NCI-H345 (cell line): ENCODE measurements at places on chromosomes 1 and 21.

- DNase-seq = no peak
These were observed 61.3 kb downstream of the PTBP2 start for GRCh38 chr1:96782856-96783255.

DNA sequence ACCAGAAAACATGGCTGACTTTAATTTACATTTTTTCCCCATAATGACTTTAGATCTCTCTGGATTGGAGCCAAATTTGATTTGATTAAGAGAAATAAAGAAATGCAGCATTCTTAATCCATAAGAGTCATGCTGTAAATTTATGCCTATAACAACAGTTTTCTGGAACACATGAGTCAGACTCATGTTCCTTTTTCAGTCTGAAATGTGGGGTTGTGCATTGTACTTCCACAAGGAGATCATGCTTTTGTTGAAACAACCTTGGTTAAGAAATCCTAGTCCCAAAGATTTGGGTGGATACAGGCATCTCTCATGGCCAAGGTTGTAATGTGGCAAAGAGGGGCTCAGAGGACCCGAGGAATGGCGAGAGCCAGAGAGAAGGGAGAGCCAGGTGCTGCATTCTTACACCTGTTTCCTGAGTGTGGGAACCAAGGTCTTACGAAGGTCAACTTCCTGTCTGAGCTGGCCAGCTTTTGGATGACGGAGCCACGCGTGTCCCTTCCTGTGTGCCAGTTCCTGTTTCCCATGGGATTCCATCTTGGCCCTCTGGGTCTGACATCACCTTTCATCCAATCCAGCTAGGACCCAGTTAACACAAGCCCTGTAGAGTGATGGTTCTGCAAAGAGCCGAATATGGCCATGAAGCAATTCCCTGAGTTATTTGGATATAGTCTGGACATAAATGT lies 23.1 kb downstream of the CLDN14 start:
- DNase-seq = no peak

GRCh38 chr1:12464045-12464461 lies 154.0 kb downstream of the DHRS3 start:
- DNase-seq = no peak

DNA sequence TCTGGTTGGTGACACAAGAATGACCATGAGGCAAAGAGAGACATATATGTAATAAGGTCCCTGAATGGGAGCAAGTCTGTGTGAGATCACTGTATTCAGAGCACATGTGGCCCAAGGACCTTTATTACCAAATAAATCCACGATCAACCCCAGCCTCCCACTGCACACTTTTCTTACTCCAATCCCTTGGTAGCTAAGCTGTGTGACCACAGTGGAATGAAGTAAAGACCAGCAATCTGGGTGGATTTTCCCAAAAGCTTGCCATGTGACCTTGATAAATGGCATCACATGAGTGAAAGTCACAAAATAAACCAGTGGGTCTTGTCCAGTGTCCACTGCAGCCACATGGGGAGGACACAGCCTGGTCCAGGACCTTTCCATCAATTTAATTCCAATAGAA lies 36.7 kb upstream of the TLR5 start:
- DNase-seq = no peak

DNA sequence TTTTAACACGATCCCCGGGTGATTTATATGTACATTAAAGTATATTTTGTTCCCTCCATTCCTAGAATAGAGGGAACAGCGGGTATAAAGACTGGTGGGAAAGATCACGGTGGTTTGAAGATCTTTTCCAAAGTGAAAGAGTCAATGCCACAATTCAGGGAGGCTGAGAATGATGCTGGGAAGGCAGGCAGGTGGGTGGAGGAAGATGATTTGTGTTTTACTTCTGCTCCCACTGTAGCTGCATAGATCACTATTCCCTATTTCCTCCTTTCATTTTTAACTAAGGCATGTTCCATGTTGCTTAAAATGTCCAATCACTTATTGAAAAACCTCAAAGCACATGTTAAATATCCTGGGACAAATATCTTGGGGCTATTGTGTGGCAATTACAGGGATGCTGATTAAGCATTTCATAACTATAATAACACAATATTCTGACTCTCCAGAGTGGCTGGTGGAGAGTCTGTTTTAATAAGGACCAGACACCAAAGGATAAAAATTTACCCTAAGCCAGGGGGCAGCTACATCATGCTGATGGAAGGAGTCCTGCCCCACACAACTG lies 8.4 kb upstream of the LYST start:
- no peak for DNase-seq

DNA sequence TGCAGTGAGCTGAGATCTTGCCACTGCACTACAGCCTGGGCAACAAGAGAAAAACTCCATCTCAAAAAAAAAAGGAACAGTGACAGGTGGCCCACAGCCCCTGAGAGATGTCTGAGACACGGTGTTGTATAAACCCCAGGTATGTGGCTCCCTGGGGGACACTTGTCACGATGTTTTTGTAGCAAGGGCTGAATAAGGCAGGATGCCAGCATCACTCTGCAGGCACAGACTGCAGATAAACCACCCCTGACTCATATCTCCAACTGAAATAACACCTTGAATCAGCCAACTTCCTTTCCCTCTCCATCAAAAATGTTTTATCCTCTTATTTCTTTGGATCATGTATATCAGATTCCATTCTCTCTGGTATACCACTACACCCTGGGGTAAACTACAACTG lies 52.5 kb downstream of the NMNAT2 start:
- peak; percentile 36 for DNase-seq

DNA sequence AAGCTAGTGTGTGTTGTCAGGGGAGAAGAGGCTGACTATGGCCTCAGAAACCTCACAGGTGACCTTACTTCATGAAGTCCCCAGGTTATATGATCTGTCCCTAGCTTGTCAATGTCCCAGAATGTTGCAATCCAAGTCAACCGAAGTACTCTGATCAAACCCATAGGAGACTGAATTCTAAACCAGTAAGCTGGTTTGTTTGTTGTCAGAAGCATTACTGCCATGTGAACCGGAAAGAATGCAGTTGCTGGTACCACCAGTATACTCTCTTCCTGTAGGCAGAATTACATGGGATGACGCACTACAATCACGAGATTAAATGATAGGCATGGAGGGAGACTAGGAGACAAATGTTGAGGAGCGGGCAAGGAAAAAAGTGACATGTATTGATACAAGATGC lies 26.1 kb upstream of the MAN1A2 start:
- no peak for DNase-seq

DNA sequence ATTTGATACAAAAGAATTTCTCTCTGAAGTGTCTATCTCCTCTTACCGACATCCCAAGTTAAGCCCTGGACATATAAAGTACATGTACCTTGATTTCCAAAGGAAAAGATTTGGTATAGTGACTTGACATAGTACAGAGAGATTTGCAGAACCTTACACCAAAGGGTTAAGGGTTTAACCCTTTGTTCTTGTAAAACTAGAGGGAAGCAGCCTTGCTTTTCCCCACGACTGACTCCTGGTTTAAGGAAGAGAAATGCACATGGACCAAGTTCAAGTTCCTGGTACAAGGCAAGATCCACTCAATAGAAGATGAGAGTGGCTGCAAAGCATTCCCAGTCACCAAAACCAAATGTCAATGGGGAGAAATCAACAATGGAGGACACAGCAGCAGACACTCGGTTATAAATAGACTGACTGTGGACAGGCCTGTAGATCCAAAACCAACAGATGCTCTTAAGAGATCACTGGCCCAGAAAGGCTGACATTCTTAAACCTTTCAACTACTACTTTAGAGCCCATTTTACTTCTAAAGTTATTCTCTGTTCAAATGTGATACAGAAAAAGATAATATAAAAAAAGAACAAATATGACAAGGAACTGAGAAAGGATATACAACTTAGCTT lies 69.4 kb downstream of the PUM1 start:
- DNase-seq = no peak

DNA sequence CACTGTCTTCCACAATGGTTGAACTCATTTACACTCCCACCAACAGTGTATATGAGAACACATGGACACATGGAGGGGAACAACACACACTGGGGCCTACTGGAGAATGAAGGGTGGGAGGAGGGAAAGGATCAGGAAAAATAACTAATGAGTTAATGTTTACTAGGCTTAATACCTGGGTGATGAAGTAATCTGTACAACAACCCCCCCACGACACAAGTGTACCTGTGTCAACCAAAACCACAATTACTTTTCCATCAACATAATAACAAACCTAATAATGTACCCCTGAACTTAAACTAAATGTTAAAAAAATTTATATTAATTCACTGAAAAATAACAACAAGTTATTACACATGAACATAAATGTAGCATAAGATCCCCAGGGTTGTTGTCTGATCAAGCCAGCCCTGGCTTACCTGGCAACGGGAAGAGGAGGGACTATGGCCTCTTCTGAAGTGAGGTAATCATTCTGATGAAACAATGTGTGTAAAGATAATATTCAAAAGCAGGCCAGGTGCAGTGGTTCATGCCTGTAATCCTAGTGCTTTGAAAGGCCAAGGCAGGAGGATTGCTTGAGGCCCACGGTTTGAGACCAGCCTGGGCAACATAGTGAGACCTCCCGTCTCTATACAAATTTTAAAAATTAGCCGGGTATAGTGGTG lies 40.8 kb upstream of the HEATR1 start:
- DNase-seq = no peak

GRCh38 chr1:36805979-36806640 lies 228.2 kb downstream of the GRIK3 start:
- DNase-seq = no peak

DNA sequence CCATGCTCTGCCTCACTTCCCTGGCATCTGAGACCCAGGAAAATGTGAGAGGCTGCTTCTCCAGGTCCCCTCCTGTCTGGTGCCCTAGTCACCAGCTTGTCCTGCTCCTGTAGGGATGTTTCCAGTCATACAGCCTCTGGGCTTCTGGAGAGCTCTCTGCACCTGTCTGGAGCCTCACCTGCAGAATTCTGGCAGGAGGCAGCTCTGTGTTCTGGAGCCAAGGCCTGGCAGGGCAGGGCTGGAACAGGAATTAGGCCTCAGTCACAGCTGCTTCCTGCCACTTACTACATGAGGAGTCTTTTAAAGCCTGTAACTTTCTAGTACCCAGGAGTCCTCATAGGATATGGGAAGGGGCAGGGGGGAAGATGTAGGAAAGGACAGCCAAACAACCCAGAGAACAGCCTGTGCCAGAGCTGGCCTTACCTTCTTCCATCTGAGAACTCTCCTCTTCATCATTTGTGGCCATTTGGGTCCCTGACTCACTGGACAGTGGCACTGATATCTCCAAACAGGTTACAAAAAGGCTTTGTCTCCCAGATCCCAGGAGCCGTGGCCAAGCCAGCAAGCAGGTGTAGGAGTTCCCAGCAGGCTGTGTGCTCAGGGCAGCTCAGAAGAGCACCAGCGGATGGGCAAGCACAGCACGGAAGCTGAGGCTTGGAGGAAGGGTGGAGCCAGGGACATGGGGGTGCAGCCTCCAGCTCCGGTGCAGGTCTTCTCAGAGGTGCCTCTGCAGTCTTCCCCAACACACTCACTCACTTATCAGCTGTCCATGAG lies 31.4 kb upstream of the ARTN start:
- no peak for DNase-seq

DNA sequence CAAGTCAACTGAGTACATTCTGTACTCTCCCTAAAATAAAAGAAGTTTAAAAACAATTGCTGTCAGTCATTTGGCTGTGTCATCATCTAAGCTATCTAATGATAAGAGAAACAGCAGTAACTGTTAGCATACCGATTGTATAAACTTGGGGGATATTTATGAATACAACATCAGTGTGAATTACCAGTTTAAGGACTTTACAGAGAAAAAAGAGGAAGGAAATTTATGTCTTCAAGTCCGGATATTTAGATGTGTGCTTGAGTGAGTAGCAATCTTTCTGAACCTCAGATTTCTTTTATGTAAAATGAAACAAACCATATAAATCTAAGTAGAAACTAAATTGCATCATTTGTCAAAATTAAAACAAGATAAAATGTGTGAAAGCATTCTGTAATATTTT lies 1557.0 kb downstream of the MRPL39 start:
- DNase-seq = no peak

DNA sequence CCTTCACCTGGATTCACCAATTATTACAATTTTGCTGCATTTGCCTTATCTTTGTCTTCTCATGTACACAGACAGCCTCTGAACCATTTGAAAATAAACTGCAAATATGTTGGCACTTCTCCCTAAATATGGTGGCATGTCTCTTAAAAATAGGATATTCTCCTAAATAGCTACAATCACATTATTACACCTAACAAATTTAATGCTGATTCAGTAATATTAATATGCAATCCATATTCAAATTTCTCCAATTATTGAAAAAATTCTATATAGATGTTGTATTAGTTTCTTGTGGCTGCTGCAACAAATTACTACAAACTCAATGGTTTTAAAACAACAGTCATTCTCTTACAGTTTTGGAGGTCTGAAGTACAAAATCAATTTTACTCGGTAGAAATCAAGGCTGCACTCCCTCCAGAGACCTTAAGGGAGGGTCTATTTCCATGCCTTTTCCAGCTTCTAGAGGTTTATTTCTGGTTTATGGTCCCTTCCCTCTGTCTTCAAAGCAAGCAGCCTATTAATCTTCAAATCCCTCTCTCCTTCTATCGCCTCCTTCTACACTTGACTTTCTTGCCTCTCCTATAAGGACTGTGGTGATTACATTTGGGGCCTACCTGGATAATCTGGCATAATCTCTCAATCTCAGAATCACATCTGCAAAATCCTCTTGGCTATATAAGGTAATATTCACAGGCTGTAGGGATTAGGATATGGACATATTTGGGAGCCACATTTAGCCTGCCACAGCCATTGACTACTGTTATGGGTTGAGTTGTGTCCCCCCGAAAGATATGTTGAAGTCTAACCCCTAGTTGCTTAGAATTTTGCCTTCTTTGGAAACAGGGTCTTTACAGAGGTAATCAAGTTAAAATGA lies 52.5 kb upstream of the BOLA1 start:
- no peak for DNase-seq

DNA sequence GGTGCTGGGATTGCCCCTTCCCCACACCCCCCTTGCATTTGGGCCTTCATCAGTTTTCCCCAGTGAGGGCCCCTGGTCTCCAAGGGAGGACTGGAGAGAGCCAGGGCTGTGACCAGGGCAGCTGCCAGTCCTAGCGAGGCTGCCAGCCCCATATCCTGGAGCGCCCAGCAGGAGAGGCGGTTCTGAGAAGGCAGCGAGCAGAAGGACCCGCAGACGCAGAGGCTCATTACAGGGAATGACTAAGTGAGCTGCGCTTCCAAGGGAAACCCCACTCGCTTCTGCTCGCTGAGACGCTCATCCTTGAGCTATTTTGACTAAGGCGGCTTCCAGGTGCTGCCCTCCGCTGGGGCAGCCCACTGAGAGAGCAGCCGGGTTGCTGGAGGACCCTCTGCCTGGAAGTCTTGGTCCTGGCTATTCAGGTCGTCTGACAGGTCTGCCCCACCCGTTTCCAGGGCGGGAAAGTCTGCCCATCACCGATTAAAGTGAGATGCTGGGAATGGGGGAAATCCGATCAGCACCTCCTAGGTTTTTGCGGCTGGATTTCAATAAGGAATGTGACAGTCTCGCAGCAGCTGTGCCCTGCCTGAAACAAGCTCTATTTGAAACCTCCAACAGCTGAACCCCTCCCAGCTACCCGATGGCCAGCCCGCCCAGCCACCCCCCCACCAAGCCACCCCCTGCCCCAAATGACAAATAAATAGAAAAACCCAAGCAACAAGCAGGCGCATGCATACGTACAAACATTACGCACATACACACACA lies 2.8 kb downstream of the KCNN3 start:
- DNase-seq = no peak

GRCh38 chr21:18155508-18156193 lies 89.0 kb upstream of the CHODL start:
- peak; percentile 62 for DNase-seq

GRCh38 chr1:200704986-200705500 lies 33.6 kb upstream of the CAMSAP2 start:
- DNase-seq = no peak
